ENCODE measurements at places on chromosomes 1 and 21.

DNA sequence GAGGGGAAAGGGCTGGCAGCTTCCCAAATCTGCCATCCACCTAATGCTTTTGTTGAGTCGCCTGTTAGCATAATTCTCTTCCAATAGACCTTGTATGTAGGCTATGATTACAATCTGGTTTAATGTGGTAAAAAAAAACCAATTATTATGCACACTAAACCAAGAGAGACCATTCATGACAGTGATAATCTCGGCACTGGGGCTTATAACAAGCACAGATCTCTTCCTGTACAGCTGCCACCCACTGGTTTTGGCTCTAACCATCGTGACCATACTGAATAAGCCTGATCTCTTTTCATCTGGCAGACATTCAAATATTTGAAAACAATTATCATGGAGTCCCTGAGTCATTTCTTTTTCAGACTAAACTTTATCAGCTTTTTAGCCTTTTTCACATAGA is 12.0 kb upstream of the SYT14 start:
- DNase-seq = peak; percentile 67

- no peak for DNase-seq
Measured at GRCh38 chr1:70440642-70441391, 29.7 kb downstream of the CTH start.

DNA sequence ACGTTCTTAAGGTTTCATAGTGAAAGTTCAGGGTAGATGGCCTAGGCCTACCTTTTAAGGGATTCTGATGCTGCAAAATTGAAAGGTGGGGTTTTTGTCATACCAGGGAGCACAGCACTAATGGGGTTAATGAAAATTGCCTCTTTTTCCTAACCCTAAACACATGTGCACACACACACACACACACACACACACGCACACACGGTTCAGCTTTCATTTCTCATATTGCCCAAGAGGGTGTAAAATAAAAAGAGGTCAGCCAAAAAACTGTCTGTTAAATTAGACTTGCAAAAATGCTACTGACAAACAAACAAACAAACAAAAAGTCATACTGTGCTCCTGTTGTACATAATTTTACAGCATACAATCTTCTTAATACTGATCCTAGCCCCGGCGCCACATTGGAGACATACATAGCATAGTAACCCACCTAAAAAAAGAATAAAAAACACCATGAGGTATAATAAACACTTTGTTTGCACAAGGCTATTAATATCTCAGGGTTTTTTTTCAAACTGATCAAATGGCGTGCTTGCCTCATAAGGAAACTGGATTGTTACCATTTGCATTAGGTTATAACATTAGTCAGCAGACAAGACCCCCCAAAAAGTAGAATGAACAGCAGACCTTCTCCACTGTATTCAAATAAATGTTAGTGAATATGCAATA is 69.1 kb downstream of the TGFB2 start:
- no peak for DNase-seq

GRCh38 chr1:174791863-174792262 is 207.9 kb upstream of the CACYBP start:
- no peak for DNase-seq

DNA sequence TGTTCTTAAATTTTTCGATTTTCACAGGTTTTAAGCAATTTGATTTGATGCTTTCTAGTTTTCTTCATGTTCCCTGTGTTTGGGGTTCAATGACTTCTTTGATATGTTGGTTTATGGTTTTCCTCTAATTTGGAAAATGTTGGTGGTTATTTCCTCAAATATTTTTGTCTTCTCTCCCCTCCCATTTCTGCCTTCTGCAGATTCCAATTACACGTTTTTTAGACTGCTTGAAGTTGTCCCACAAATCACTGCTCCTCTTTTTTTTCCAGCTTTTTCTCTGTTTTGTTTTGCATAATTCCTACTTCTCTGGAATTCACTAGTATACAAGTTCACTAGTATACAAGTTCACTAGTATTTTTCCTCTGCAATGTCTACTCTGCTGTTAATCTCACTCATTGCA is 61.3 kb downstream of the FAF1 start:
- DNase-seq = no peak
